Stimulated activated CD8-positive, alpha-beta memory T cell treated with anti-CD3 and anti-CD28 coated beads, Interleukin-7, amount 100 ng/mL, for 1 hour (primary cell): ENCODE measurements at places on chromosomes 1 and 21.

DNA sequence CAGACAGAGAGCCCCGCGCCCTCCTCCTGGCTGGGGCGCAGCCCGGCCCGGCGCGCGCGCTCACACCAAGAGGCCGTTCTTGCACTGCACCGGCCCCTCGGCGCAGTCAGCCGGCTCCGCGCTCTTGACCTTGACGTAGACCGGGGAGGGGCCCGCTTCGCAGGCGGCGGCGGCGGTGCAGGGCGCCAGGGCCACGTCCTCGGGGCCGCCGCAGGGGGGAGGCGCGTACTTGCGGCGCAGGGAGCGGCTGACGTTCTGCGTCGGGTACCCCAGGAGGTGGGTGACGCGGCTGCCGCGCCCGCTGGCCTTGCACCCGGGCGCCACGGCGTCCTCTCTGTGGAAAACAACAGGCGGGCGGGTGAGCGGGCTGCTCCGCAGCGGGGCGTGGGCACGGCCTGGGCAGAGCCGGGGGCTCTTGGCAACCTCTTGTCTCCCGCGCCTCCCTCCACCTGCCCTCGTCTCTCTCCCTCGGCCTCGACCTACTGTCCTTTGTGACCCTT lies 7.7 kb downstream of the VSIG8 start:
- DNase-seq, result peak; percentile 48

- DNase-seq, result no peak
These were observed 94.5 kb upstream of the SLC5A9 start for GRCh38 chr1:48127735-48128685.

GRCh38 chr1:79259390-79260336 lies 253.1 kb upstream of the ADGRL4 start:
- DNase-seq, result no peak

DNA sequence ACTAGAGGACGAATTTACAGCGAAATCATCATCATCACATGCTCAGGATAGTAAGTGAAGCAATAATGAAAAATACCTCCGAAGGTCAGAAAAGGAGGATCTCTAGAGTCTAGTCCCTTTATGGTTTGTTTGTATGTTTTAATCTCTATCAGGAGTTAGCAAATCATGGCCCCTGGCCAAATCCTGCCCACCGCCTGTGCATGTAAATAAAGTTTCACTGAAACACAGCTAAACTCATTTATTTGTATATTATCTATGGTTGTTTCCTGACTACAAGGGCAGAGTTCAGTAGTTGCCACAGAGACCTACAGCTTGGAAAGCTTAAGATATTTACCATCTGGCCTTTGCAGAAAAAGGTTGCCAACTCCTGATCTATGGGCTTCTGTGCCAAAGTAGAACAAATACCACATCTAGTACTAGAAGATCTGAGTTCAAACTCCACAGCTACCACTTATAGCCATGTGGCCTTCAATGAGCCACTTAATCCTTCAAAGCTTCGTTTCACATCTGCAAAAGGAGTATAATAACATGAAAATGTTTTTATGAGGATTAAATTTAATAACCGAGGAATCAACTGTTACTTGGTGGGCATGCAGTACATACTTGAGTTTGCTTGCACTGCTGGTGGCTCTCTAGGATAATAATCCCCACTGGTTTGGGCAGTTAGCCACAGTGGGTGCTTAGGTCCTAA lies 94.0 kb upstream of the KIF26B start:
- no peak for DNase-seq

GRCh38 chr1:184972315-184973055 lies 1.8 kb downstream of the NIBAN1 start:
- DNase-seq, result no peak

- DNase-seq, result no peak
These were observed 24.9 kb downstream of the ITPKB start for GRCh38 chr1:226714148-226714547.

DNA sequence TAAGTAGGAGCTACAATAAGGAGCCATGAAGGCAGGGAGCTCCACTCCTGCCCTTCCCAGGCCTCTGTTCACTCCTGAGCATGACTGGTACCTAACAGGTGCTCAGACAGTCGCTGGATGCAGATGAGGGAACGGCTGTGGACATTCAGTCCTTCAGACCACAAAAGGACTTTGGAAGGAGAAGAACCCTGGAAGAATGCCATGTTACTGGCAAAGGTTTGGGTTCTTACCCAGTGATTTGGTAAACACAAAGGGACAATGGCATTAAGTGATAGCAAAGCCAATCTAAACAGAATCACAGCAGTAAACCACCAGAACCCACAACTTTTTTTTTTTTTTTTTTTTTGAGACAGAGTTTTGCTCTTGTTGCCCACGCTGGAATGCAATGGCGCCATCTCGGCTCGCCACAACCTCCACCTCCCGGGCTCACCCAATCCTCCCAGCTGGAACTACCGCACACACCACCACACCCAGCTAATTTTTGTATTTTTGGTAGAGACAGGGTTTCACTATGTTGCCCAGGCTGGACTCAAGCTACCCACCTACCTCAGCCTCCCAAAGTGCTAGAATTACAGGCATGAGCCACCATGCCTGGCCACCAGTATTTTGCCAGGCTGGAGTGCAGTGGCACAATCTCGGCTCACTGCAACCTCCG lies 7.5 kb upstream of the CBR3 start:
- DNase-seq, result no peak

DNA sequence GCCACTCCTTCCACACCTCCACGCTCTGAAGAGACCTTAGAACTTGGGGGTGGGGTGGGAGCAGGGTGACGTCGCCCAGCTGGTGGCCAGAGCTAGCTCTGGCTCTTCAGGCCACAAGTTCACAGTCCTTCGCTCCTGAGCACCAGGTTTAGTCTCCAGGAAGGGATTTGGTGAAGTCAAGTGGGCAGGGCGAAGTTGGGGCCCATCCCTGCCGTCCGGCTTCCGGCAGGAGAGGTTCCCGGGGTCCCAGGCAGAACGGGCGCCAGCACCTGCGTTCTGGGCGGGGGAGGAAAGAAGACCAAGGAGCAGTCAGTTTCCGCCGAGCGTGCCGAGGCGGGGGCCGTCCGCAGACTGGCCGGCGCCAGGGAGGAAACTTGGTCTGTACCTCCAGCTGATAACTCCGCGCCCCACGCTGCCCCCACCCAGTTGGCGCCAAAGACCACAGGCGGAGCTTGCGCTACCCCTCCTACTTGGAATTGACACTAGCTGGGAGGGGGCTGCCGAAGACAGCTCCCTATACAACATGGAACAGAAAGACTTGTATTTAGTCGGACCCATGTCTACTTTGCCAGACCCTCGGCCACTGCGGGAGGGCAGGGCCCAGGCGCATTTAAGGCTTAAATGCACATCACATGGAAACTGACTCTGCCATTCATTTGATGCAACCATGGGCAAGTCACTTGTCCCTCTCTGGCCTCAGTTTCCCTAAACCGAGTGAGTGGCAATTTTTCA lies 995 bp downstream of the ID3 start:
- no peak for DNase-seq

- peak; percentile 64 for DNase-seq
These were observed 9.8 kb upstream of the PHACTR4 start for GRCh38 chr1:28359592-28360239.

DNA sequence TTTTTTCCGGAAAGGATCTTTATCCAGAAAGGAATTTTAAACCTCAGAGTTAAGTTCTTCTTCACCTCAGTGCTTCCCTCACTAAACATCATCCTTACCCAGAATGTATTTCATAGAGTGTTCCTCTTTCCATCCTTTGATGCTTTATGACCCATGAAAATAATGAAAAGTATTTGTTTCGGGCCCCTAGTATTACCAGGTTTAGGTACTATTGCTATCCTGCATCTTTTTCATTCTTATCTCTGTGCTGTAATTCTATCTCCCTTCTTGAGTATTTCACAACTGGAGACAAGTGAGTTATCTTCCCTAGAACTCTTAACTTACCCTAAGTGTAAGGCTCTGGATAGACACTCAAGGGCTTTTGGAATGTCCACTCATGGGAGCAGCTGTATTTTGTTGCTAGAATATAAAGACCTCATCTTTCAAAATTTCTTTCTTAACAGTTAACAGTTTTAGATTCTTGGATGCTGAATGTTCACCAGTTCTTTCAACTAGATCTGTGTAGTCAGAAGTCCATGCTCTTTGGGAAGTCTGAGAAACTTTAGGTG lies 26.2 kb downstream of the UCK2 start:
- no peak for DNase-seq

GRCh38 chr1:55466373-55466772 lies 251.2 kb upstream of the USP24 start:
- no peak for DNase-seq

DNA sequence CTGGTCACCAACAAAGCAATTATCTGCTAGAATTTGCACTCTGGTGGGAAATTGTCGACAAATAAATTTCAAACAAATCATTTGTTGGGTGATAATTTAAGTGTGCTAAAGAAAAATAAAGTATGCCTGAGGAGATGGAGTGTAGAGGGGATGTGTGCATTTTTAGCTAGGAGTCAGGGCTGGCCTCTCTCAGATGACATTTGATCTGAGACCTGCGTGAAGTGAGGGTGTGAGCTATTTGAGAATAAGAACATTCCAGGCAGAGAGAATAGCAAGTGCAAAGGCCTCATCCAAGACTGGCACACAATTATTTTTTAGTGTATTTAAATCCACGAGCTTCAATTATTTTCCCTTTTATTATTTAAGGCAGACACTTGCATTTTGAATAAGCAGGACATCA lies 19.7 kb upstream of the S1PR1 start:
- DNase-seq, result no peak

DNA sequence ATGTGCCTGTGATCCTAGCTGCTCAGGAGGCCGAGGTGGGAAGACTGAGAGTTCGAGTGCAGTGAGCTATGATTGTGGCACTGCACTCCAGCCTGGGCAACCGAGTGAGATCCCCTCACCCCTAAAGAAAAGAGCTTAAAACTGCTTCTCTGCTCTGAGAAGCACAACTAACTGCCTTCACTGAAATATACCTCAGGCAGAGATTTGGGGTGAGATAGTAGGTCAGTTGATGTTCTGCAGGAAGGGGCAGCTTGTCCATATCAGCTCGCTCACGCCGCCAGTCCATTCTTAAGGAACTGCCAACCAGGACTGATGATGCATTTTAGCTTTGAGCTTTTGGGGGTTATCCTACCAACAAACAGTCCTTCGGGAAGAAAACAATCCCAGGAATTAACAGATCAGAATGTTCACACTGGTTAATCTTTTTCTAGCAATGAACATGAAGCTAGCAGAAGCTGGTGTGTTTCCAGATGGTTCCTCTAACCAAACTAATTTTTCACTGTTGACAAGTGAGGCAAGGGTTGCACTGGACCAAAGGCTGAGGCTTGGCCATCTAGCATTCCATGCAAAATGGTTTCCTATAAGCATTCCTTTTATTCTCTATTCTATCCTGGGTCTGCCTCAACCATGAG lies 31.6 kb downstream of the LHX4 start:
- no peak for DNase-seq

DNA sequence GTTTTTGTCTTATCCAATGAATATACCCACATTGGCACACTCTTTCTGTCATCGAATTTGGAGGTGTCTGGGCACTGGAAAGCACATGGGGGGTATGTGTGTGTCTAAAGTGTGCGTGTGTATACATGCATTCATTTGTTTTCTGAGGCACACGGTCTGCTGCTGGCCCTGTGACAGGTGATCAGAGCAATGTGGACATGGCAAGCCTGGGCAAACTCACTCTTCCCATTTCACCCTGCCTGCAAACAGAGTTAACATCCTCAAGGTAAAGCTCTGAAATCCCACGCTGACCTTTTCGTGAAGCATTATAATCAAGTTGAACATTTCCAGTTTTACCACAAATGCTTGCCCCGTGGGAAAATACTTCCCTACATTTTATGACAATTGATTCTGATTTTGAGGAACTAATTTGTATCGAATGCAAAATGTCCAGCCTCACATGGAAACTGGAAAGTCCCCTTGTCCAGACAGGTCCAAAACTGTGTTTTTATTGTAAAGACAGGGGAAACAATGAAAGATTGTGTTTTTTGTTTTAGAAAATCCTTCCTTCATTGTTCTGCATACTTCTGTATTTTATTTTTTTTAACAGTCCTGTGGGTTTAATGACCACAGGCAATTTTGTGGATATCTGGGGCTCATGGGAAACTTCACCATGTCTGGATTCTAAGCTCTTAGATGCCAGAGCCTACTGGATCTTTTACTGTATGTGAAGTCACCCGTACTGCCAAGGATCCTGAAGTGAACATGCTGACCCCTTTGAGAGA lies 160.9 kb downstream of the PBX1 start:
- no peak for DNase-seq

DNA sequence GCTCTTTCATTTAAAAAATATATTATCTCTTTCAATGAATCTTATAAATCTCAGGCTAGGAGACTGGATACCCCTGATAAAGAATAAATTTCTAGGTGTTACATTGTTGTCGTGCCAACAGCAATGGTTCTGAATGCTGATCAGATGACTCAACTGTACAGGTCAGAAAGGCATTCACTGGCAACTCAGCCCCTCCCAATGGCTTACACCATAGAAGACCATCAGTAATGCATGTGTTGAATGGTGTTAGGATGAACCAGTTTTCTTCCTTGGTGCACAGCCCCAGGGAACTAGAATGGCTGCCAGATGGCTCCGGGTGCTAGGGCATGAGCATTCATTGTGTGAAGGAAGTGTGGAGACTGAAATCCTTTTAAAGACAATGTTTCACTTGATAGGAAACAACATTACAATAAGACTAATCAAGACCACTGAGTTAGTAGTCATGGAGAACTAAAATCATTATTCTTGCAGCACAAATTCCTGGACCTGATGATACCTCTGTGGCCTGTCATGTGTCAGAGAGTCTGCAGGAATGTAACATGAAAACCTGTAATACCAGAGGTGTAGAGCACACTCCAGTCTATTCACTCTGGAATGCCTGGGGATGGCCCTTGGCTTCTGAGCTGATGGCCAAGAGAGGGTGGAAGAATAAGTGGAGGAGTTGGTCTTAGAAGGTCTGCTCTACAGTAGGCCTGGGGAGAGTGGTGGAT lies 187.7 kb upstream of the LMO4 start:
- no peak for DNase-seq

DNA sequence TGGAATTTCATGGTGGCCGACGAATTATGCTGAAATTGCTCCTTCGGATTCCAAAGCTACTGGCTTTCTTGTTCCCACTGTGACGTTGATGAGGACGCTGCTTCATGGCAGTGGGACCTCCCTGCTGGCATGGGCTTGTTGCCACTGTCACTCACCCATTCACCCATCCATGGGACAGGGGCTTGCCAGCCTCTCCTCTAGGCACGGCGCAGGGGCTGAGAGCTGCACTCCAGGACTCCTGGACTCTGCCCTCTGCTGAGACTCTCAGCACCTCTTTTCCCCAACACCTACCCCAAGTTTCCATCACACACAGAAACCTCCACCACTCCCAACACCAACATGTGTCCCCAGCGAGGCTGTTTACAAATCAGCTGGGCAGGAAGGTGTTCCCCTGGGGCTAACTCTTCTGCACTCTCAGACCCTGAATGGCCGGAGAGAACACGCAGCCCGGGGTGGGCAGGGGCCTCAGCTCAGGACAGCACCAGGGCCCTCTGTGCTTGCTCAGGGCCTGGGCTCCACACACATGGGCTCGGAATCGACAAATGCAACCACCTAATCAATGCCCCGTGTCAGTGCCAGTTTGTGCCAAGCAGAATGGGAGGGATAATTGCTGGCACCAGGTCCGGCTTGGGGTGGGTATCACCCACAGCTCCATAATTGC lies 3.1 kb downstream of the ITGB2 start:
- DNase-seq, result no peak
